ENCODE measurements at places on chromosomes 12 and 14.

- peak; percentile 54 for DNase-seq
These were observed 55.8 kb downstream of the CMAS start for GRCh38 chr12:22101749-22102243.

- DNase-seq: no peak
These were observed at the start of gene LPAR5 for GRCh38 chr12:6635856-6636531. LPAR5 (minus strand) TSS chr12:6635959; CDS start chr12:6621248, 14,711 bp downstream.

DNA sequence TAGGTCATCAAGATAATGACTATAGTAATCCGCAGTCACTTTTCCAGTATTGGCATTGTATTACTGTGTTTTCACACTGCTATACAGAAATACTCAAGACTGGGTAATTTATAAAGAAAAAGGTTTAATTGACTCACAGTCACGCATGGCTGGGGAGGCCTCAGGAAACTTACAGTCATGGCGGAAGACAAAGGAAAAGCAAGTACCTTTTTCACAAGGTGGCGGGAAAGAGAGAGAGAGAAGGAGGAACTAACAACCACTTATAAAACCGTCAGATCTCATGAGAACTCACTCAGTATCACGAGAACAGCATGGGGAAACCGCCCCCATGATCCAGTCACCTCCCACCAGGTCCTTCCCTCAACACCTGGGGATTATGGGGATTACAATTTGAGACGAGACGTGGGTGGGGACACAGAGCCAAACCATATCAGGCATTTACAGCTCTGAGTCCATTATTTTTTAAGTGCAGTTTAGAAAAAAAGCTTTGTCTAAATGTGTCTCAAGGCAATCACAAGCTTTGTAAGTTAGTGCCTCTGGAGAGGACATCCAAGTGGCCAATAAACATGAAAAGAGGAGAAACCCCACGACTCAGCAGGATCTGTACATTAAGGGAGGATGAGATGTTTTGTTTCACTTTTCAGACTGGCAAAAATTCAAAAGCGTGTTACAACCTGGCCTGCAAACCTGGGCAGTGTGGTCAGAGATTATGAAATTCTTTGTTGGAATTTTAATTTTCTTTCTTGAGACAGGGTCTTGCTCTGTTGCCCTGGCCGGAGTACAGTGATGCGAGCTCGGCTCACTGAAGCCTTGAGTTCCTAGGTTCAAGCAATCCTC is 82.0 kb downstream of the DNAH10 start:
- no peak for DNase-seq

DNA sequence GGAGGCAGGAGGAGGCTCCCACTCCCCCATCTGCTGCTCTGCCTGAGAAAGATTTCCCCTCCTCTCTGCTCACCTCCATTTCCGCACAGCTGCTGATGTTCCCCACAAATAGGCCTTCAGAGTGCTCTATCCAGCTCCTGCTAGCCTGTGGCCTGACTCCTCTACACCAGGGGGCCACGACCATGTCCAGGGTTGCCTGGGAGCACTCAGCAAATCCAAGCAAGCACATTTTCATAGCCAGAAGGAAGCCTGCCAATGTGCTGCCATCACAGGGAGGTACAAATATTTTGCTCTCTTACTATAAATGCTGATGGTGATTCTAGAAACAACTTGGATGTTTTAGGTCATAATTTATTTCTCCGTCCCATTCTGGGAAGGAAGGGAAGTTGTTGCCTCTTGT is 17.3 kb downstream of the KCNA5 start:
- no peak for DNase-seq

GRCh38 chr14:22870811-22871223 is 723 bp upstream of the LRP10 start:
- DNase-seq: no peak

GRCh38 chr14:53924753-53925152 is 31.9 kb downstream of the BMP4 start:
- peak; percentile 82 for DNase-seq

DNA sequence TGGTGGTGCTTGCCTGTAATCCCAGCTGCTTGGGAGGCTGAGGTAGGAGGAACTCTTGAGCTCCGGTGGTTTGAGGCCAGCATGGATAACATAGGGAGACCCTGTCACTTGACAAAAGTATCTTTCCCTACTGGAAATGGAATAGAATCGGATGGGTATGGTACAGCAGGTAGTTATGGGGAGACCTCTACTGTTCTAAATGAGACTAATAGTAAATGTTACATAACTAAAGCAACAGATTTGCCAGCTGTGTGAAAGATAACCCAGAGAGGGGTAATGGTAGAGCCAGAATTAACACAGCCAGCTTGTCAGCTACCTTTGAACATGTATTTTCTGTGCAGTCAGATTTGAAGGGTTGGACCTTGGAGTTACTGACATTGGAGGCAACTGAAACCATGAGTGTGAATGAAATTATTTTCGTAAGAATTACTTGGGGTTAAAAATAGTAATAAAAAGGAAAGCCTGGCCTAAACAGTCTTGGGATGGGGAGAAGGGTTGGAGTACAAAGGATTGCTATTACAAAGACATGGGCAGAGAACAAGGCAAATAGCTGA is 21.7 kb upstream of the NUP107 start:
- DNase-seq: no peak

DNA sequence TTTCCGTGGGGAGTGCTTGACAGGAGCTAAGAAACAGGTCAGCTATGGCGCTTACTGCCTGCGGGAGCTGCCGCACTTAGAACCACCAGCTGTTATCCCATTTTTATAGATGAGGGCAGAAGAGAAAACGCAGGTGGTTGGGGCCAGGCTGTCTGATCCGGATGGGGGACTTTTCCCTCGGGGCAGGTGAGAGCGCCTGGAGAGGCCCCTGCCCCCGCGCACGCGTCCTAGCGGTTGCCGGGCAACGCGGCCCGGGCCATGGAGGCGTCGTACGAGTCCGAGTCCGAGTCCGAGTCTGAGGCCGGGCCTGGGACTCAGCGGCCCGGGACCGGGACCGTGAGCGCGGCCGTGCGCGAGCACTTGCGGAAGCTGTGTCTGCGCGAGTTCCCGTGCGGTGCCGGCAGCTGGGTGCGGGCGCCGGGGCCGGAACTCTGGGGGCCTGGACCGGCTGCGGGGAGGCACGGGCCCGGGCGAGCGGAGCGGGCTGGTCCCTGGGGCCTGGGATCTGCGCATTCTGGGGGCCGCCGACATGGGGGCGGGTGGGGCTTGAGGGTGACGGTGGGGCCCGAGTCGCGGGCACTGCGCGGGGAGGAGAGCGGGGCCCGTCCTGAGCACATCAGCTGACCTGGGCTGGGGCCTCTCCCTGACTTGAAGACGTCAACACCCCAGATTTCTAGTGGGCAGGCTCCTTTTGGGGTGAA is at the start of gene LRRC43:
Gene LRRC43 (plus strand): TSS at position 237 of the 701 bp plus-strand sequence. CDS start 22 bp downstream, at position 259.
- DNase-seq: peak; percentile 34

DNA sequence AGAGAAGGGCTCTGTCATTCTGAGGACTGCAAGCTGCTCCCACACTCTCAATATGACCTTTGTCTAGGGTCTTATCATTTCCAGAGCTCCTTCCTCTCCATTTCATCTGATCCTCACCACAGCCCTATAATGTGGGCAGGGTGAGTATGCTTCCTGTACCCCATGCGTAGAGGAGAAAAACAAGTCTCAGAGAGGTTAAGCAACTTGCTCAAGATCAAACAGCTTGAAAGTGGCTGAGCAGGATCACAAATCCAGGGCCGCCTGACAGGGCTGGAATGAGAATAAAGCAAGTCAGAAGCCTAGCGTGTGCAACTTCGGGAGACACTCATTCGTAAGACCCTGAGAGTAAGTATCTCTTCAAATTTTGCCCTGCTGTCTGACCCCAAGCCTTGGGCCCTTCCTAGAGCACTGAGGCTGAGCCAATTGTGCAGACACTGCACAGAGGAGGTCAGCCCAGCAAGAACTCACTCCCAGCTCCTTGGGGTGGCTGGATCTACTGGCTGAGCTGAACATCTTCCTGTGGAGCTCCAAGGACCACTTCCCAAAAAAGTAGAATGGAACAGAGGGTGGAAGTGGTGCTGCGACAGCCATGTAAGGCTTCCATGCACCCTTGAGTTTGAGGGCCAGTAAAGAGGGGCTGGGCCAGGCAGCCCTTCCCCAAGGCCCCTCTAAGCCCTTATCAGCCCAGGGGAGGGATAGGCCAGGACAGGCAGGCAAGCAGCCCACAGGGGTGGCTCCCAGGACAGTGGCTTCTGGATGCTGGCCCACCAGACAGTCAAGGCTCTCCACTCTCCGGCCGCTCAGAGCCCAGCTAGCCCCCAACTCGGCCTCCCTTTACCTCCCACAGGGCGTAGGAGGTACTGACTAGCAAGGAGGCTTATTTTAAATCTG is 10.5 kb downstream of the ZFP36L1 start:
- DNase-seq: no peak

DNA sequence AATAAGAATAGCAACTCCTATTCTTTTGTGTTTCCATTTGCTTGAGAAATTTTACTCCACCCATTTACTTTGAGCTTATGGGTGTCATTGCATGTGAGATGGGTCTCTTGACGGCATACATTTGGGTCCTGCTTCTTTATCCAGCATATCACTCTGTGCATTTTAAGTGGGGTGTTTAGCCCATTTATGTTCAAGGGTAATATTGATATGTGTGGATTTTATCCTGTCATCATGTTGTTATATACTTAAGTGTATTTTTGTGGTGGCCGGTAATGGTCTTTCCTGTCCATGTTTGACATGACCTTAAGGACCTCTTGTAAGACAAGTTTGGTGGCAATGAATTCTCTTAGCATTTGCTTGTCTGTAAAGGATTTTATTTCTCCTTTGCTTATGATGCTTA is 100.1 kb downstream of the ATP23 start:
- no peak for DNase-seq

DNA sequence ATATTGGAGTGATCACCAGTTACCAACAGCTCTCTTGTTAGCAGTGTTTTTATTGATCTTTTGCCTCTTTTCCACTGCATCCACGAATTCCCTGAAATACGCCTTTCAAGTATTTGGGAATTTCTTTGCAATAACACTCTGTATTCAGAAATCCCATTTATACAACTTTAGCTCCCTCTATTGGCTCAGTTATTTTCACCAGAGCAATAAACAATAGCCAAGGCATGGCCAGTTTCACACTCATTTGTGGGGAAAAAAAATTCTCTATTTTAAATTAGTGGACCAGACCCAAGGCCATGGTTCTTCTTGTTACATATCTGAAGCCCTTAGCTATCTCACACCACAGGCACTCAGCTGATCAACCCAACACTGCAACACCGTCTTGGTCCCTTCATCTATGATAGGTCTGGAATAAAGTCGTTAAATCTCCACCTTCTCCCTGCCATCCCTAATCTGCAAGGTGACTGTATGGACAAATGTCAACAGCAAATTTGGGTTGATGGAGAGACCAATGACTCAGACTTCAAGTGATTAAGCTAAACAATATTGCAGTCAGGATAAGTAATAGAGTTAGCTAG is 92.4 kb upstream of the TMEM260 start:
- DNase-seq: peak; percentile 75

- no peak for DNase-seq
These were observed 140.6 kb downstream of the EGLN3 start for GRCh38 chr14:33810308-33810707.

DNA sequence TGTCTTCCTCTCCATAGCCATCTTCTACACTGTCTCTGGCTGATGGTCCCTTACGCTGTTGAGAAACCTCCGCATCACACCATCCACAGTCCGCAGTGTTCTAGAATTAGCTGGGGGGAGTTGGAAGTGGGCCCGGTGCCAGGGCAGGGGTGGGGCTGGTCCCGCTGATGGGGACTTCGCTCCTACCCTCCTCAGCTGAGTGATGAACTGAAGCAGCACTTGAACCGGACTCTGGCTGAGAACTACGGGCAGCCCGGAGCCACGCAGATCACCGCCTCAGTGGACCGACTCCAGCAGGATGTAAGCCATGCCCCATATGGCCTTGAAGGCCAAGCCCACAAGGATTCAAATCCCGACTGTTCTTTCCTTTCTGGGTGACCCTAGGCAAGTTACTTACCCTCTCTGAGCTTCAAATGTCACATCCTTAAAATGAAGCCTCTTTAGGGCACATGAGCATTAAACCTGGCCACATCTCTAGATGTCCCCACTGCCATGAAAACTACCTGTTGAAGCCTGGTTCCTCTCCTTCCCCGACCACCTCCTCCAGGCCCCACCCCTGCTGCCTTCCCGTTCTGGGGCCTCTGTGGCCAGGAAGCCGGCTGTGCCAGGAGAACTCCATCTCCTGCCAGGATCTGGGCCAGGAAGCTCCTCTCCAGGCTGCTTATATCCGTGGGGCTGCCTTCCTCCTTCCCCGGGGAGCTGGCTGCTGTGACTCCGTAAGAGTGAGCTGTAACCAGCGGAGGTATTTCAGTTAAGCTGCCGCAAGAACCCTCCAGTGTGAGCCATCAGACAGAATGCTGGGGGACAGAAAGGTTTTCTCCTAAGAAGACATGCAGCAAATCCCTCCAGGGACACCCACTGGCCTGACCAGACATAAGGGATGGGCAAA is 53.1 kb downstream of the TSPAN11 start:
- DNase-seq: peak; percentile 47

GRCh38 chr12:5022465-5023061 is 21.1 kb upstream of the KCNA5 start:
- peak; percentile 55 for DNase-seq

DNA sequence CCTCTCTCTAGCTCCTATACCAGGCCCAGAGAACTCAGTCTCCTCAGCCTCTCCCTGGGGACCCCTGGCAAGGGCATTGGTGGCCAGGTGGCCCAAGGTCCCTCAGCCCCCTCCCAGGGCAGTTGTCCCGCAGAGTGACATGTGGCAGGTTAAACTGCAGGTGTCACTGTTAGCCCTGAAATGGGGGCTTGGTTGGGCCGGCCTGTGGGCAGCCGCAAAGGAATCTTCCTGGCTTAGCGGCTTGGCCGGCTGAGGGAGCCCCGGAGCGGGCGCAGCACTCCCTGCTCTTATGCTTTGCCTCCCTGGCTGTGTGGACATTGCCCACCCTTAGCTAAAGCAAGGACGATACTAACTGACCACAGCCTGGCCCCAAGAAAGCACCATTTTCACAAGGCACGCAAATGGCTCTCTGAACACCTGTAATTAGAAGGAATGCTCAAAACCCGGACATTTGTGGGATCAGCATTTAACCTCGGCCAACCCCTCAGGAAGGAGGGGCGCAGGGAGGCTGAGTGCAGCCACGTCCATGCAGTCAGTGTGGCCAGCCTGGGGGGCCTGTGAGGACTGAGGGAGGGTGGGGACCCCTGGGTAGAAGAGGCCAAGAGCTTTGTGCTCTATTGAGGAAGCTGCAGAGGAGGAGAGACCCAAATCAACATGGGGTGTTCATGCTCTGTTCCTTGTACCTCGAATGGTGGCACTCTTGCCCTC is 82.2 kb downstream of the PAPOLA start:
- peak; percentile 20 for DNase-seq

DNA sequence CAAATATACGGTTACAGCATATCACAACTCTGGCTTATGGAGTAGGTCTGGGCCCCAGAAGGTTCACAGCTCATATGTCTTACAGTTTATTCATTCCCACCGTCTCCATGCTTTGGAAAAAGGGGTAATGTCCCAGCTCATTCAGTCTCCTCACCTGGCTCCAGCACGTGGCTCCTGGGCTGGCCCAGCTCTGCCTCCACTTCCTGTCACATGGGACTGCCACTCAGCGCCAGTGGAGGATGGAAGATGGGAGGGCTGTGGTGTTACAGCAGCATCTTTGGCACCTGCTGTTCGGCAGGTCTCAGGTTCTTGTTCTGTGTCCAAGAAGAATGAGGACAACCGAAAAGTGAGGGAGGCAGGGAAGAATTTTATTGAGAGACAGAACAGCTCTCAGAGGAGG is 216.3 kb upstream of the ATXN7L3B start:
- DNase-seq: no peak

GRCh38 chr14:55430024-55430690 is 10.3 kb downstream of the TBPL2 start:
- peak; percentile 88 for DNase-seq

Data from adipocyte (in vitro differentiated cells).